ENCODE measurements at places on chromosomes 13 and 19. TPM values are rescaled to one million over a fixed set of nuclear protein-coding genes. Genes with fewer than 3 reads are reported as not detected.

ZNF439 gene
- 10.2 TPM for total RNA-seq

ERFL gene
- 0.84 TPM for total RNA-seq

KLHL1 gene
- total RNA-seq: not detected

BSPH1 gene
- not detected for total RNA-seq

KHSRP gene
- 354 TPM for total RNA-seq

SLC15A1 gene
- not detected for total RNA-seq

LYL1 gene
- 3.3 TPM for total RNA-seq

LINGO3 gene
- 0.76 TPM for total RNA-seq

MEIOSIN gene
- total RNA-seq: not detected

ITGBL1 gene
- total RNA-seq: not detected

TDRD12 gene
- 0.21 TPM for total RNA-seq

HPN gene
- not detected for total RNA-seq

DPF1 gene
- 0.16 TPM for total RNA-seq

TMC4 gene
- total RNA-seq: 0.76 TPM
